Adipose tissue (tissue), 3 donors: ENCODE measurements at places on chromosomes 7 and 10. TPM values are rescaled to one million over a fixed set of nuclear protein-coding genes. Genes with fewer than 3 reads are reported as not detected.

Gene UPK3BL1
- 47.2 TPM for polyA plus RNA-seq

Gene ZNF37A
- 6.3 TPM for polyA plus RNA-seq

Gene SGCE
- polyA plus RNA-seq = 35.3 TPM

Gene NFE2L3
- polyA plus RNA-seq = 1.9 TPM

Gene PPP1R3C
- polyA plus RNA-seq = 2.9 TPM

Gene PPP1R9A
- 0.85 TPM for polyA plus RNA-seq

Gene ZP3
- polyA plus RNA-seq = 2.5 TPM
